ENCODE measurements at places on chromosomes 13 and 19.

DNA sequence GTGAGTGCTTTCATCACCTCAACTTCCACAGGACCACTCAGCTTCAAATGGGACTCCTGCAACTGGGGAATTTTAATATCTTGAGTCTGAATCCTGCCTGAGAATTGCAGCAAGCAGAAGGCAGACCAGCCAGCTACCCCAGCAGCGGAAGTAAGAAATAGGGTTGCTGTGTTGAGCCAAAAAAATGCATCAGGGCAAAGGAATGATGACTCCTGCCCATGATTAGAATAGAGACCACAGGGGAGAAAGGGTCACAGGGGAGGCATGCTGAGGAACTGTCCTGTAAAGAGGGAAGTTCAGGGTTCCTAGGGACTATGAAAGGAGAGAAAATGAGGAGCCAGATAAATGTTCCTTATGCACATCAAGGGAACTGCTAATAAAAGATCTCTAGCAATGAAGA lies 370.2 kb downstream of the KCTD12 start:
- no peak for DNase-seq

DNA sequence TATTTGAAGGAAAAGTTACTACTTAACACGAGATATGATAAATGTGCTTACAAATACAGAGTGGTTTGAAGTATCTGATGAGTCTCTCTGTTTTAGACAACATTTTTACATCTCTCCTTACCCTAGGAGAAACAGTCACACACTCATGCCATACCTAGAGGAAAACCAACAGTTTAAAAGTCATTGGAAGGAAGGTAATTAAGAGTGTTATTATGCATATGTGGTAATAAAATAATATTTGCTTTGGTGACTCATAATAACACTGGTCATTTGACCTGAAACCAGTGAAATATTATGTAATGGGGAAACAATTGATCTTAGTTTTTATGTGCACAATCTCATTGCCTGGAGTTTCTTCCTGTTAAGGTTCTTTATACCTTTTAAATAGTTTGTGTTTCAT lies 136.9 kb upstream of the SOX21 start:
- no peak for DNase-seq

GRCh38 chr13:85816413-85816812 lies 17.2 kb upstream of the SLITRK6 start:
- DNase-seq = no peak

DNA sequence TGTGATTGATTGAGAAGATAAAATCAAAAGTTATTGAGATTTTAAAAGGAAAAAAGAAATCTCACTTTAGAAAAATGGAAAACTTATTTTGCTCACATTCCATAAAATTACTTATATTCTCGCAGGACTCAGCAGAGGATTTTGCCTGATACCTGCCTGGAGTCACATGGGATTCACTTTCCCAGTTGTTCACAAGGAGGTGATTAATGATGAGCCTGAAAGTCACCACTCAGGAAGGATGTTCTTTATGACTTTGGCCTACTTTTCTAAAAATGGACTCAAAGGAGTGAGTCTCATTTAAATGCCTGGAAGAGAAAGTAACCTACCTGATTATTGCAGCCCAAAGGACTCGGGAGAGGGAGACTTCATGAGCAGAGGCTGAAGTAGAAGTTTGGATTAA lies 34.5 kb upstream of the FAM216B start:
- DNase-seq = no peak

- DNase-seq = no peak
These were observed 46.0 kb downstream of the RBM26 start for GRCh38 chr13:79360095-79360494.

GRCh38 chr13:33265133-33265532 lies 20.4 kb downstream of the STARD13 start:
- no peak for DNase-seq
